ENCODE measurements at places on chromosomes 1 and 21.

- peak; percentile 11 for DNase-seq
These were observed 1.5 kb downstream of the KNCN start for GRCh38 chr1:46549697-46550681.

DNA sequence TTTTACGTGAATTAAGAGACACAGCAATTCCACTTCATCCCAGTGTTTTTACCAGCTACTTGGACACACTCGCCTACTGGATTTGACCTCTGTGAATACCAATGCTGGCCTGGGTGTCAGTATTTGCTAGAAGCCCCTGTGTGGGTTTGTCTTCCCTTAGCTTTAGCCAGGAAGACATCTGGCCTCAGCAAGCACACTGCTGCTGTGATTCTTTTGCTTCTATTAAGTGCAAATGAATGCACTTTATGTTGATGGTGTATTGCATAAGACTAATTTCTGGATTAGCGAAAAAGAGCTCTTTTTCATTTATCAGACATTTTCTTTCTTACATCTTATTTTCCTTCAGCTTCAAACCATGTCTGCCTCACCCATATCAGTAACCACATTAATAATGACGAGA is 140.0 kb downstream of the CHRM3 start:
- no peak for DNase-seq

- no peak for DNase-seq
These were observed 1.2 kb downstream of the SH3GLB1 start for GRCh38 chr1:86705665-86705985.

DNA sequence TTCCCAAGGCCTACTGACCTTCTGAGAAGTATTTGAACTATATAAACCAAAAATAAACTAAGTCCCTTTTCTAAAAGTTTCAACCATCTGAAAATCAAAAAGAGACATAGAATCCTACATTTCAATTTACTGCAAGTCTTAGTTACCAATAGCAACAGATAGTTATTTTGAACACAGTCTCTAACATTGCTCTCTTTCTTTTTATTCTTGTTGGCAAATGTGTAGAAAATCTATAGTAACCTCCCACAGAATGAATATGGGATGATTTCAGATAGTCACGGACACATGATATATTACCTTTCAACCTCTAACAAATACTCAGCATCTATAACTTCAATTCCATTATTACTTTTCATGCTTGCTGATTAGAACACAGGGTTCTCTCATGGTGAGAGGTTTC is 68.9 kb upstream of the RAB3GAP2 start:
- no peak for DNase-seq

GRCh38 chr1:205578780-205579571 is 52.8 kb downstream of the ELK4 start:
- no peak for DNase-seq
